ENCODE measurements at places on chromosomes 2 and 18. TPM values are rescaled to one million over a fixed set of nuclear protein-coding genes. Genes with fewer than 3 reads are reported as not detected.

Gene GAREM2
- total RNA-seq = 2.1 TPM

Gene LHCGR
- total RNA-seq = not detected

DNA sequence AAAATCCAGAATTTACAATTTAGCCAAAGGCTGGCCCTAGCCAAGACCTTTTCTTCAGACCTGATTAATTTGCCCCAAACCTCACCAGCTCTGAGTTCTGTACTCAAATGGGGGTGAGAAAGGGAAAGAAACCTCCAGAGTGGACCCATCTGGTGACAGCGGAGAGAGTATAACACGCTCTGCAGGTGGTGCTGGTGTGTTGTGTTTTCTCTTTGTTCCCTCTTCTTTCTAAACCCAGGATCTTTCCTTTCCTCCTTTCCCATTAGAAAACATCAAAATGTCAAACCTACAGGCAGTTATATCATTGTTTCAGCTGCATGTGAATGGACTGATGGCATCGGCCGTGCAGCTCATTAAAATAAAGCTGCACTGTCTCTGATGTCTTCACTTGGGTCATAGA lies 253.2 kb upstream of the SP5 start:
- no peak for DNase-seq
- no peaks in the 10 kb centered on the region for H3K4me1 ChIP-seq
- H3K36me3 ChIP-seq = no peaks in the 10 kb centered on the region
- H3K27me3 ChIP-seq = peaks cover 3% of the 10 kb centered on the region
- no peak overlapping the region for H3K4me3 ChIP-seq

DNA sequence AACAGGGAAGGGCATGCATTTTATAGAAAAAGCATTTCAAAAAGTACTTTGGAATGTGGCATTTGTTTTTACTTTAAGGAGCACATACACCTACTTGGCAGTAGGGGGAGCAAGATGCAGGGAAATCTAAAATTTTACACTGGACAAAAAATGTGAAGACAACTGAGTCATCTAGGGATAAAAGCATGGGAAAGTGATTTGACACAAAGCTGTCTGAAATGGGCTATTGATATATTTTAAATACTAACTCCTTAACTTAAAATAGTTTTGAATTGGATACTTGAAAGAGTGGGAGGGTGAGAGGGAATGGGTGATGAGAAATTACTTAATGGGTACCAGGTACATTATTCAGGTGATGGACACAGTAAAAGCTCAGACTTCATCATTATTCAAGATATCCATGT lies 15.8 kb downstream of the TMEM200C start:
- no peak for DNase-seq
- H3K27ac ChIP-seq = no peak overlapping the region
- no peaks in the 10 kb centered on the region for H3K4me1 ChIP-seq
- no peaks in the 10 kb centered on the region for H3K36me3 ChIP-seq
- H3K27me3 ChIP-seq = peaks cover 26% of the 10 kb centered on the region
- no peak overlapping the region for H3K4me3 ChIP-seq

Gene ABI2
- 36.3 TPM for total RNA-seq

GRCh38 chr18:24491927-24492834 lies 31.7 kb downstream of the HRH4 start:
- peaks cover 9% of the 10 kb centered on the region for H3K4me1 ChIP-seq
- H3K36me3 ChIP-seq = no peaks in the 10 kb centered on the region
- no peak overlapping the region for H3K4me3 ChIP-seq
- no peak overlapping the region for H3K27ac ChIP-seq

DNA sequence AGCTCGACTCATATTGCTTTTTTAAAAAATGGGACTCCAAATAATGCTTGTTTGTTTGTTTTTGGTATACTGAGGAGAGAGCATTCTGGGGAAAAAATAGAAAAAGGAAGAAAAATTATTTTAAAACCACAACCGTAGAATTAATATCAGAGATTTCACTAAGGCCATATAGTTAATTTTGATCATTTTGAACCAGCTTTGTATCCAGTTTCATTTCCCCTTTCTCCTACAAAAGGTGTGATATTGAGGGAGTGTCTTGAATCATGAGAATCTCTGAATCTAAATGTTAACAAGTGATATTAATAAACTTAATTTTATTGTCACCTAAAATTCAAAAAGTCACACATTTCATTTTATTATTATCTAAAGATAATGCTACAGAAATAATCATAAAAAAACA lies 198.5 kb upstream of the GALNT5 start:
- no peak overlapping the region for H3K4me3 ChIP-seq
- H3K27ac ChIP-seq = no peak overlapping the region
- H3K27me3 ChIP-seq = peaks cover 9% of the 10 kb centered on the region
- H3K36me3 ChIP-seq = no peaks in the 10 kb centered on the region
- no peaks in the 10 kb centered on the region for H3K4me1 ChIP-seq

Gene SCG2
- not detected for total RNA-seq

GRCh38 chr2:126676221-126677175 lies 20.5 kb downstream of the GYPC start:
- DNase-seq = no peak
- H3K27ac ChIP-seq = no peak overlapping the region
- H3K4me3 ChIP-seq = no peak overlapping the region
- H3K36me3 ChIP-seq = peaks cover 66% of the 10 kb centered on the region
- no peaks in the 10 kb centered on the region for H3K27me3 ChIP-seq

DNA sequence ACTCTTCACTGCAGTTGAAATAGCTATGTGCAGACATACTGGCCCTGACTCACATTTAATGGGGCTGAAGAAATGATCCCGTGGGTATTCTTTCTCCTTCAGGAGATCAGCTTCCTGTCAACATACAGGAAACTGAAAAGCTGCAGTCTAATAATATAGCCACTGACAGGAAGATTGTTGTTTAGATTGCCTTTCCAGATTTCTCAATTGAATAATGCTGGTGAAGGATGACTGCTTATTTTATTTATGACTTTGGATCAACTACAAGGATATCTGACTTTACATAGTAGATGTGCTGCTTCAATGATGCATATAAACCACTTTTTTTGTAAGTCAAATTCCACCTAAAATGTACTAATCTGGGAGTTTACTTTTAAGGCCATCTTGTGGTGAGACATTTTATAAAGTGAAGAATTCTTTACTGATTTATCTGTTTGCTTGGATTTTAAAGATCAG lies 93.4 kb upstream of the MAP4K3 start:
- DNase-seq = no peak
- no peaks in the 10 kb centered on the region for H3K4me1 ChIP-seq
- no peak overlapping the region for H3K27ac ChIP-seq
- H3K27me3 ChIP-seq = no peaks in the 10 kb centered on the region

- no peak overlapping the region for H3K27ac ChIP-seq
- H3K36me3 ChIP-seq = no peaks in the 10 kb centered on the region
- peaks cover 6% of the 10 kb centered on the region for H3K4me1 ChIP-seq
- no peaks in the 10 kb centered on the region for H3K27me3 ChIP-seq
These were observed 116.7 kb downstream of the CELF4 start for GRCh38 chr18:37448946-37449345.

- H3K4me1 ChIP-seq = no peaks in the 10 kb centered on the region
- H3K27me3 ChIP-seq = peaks cover 6% of the 10 kb centered on the region
- no peaks in the 10 kb centered on the region for H3K36me3 ChIP-seq
- no peak for DNase-seq
- H3K27ac ChIP-seq = no peak overlapping the region
These were observed 169.5 kb downstream of the GFPT1 start for GRCh38 chr2:69217333-69218080.

Gene SALL3
- total RNA-seq = not detected

Gene ASXL3
- not detected for total RNA-seq

- H3K36me3 ChIP-seq = peaks cover 4% of the 10 kb centered on the region
- peak overlapping the region; percentile 68 for H3K4me3 ChIP-seq
- H3K4me1 ChIP-seq = peaks cover 27% of the 10 kb centered on the region
- H3K27ac ChIP-seq = no peak overlapping the region
- DNase-seq = peak; percentile 29
- peaks cover 93% of the 10 kb centered on the region for H3K27me3 ChIP-seq
These were observed 1.9 kb upstream of the MEIS1 start for GRCh38 chr2:66432801-66433694.

- no peaks in the 10 kb centered on the region for H3K27me3 ChIP-seq
- no peak overlapping the region for H3K27ac ChIP-seq
- H3K4me3 ChIP-seq = no peak overlapping the region
- DNase-seq = no peak
- H3K36me3 ChIP-seq = no peaks in the 10 kb centered on the region
These were observed 9.3 kb upstream of the ERBB4 start for GRCh38 chr2:212547716-212548454.

Gene RPRM
- not detected for total RNA-seq

Gene SERPINB12
- not detected for total RNA-seq

Gene PHOSPHO2
- total RNA-seq = 3.4 TPM

Gene COLEC11
- total RNA-seq = 0.52 TPM
